Stimulated activated CD4-positive, alpha-beta T cell treated with anti-CD3 and anti-CD28 coated beads, Interleukin-1b, Interleukin-23, amount 100 ng/mL, for 1 hour (primary cell): ENCODE measurements at places on chromosomes 5 and 9.

DNA sequence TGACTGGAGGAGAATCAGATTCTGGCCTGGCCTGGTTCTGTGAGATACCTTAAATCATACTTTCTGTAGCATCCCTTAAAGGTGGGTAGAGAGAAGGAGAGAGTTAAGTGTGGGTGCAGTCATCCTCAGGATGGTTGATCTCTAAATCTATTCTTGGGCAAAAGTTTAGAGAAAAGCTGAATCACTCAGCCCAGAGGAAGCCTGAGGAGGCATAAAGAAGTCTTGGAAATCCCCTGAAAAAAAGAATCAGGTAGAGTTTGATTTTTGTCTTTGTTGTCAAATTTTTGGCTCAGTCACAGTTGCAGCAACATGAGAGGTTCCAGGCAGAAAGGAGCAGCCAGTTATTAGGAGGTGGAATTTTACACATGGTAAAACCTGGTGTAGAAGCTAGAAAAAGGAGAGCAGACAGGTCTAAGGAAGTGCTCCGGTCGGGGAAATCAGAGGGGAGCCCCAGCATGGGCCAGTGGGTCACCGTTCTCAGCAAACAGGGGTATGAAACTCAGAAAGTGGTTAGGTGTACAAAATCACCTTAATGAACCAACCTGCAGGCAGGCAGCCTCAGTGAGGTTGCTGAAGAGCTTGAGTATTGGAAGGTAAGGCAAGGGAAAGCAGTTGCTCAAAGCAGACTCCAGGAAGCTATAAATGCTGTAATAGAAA is 116.2 kb upstream of the CNTLN start:
- no peak for DNase-seq

GRCh38 chr5:61412361-61412760 is 80.3 kb downstream of the ZSWIM6 start:
- no peak for DNase-seq

DNA sequence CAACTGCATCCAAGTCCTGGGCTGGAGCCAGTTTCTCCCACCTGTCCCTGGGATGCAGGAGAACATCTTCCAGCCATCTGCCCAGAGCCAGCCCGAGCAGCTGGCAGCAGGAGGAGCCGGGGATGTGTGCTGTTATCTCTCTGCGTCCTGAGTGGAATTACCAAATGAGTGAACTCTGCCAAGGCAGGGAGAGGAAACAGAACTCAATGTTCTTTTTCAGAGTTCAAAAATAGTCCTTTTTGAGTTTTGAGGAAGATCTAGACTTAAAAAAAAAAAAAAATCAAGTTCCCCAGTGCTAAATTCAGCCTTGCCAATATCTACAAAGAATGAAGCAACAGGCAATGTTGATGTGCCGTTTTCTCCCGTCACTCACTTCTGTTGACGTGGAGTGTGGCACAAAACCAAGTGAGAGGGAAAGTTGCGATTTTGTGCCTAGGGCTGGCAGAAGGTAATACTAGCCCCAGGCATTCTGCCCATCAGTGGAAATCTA is 56.2 kb downstream of the TMOD1 start:
- DNase-seq = no peak

GRCh38 chr9:92666912-92667532 is 2.9 kb downstream of the IPPK start:
- no peak for DNase-seq

- no peak for DNase-seq
These were observed 36.9 kb upstream of the CDK20 start for GRCh38 chr9:88011005-88011766.
